ENCODE measurements at places on chromosomes 16 and 17. TPM values are rescaled to one million over a fixed set of nuclear protein-coding genes. Genes with fewer than 3 reads are reported as not detected.

SOST gene
- total RNA-seq: not detected

TMEM92 gene
- total RNA-seq: not detected

NGFR gene
- 11.6 TPM for total RNA-seq

C17orf100 gene
- total RNA-seq: 0.57 TPM

FOXN1 gene
- not detected for total RNA-seq

HOXB9 gene
- not detected for total RNA-seq

- H3K4me1 ChIP-seq: peaks cover 21% of the 10 kb centered on the region
- DNase-seq: no peak
- no peak overlapping the region for H3K27ac ChIP-seq
- H3K27me3 ChIP-seq: no peaks in the 10 kb centered on the region
Observed at GRCh38 chr17:9472094-9472493, 103.5 kb downstream of the STX8 start.

GRCh38 chr16:70253291-70254106 is 1.8 kb upstream of the EXOSC6 start:
- H3K4me1 ChIP-seq: peaks cover 24% of the 10 kb centered on the region
- no peak overlapping the region for H3K27ac ChIP-seq
- peaks cover 79% of the 10 kb centered on the region for H3K36me3 ChIP-seq
- no peaks in the 10 kb centered on the region for H3K27me3 ChIP-seq

DNA sequence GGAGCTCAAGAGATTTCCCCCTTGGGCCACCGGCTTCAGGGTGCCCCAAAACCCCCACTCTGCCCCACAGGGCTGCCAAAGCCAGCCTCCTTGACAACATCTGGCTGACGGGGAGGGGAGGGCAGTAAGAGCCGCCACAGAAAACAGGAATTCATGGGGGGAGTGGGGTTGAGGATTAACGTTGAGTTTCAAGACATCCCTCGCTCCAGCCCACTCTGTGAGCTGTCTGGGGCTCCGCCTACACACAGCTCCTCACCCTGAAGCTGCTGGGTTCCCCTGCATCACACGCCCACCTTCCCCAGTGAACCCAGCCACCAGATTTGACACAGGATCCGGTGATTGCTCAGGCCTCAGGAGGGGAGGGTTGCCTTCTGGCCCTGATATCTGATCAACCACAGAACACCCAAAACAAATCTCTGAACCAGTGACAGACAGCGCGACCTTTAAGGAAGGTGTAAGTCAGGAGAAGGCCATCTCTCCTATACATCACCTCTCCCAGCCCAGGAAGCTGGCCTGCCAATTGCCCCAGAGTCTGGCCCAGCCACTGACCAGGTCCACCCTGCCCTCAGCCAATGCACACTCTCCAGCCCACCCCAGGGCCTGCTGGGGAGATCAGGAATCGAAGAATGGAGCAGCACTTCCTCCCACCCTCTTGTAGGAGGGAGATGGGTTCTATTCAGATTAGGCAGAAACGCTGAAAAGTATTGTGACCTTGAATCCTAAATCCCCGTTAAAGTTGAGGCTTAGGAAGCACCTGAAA is 132.1 kb downstream of the CLEC16A start:
- no peaks in the 10 kb centered on the region for H3K36me3 ChIP-seq
- peaks cover 13% of the 10 kb centered on the region for H3K4me1 ChIP-seq
- DNase-seq: no peak
- no peak overlapping the region for H3K27ac ChIP-seq

DNA sequence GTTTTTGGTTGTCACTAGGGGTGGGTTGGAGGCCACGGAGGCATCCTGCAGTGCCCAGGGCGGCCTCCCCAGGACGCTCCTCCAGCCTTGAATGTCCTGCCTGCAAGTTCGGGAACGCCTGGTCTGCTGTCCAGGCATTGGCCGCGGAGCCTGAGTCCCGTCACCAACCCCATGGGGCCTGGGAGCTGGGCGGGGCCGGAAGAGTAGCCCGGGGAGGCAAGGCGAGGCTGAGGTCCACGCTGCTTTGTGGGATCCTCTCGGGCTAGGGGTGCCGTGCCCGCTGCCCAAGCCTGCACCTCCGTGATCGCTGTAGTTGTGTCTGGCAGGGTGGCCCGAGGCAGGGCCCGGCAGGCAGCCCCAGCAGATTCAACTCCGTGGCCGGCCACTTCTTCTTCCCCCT is 12.8 kb downstream of the TELO2 start:
- H3K27ac ChIP-seq: no peak overlapping the region
- H3K4me3 ChIP-seq: no peak overlapping the region
- H3K27me3 ChIP-seq: no peaks in the 10 kb centered on the region

DNA sequence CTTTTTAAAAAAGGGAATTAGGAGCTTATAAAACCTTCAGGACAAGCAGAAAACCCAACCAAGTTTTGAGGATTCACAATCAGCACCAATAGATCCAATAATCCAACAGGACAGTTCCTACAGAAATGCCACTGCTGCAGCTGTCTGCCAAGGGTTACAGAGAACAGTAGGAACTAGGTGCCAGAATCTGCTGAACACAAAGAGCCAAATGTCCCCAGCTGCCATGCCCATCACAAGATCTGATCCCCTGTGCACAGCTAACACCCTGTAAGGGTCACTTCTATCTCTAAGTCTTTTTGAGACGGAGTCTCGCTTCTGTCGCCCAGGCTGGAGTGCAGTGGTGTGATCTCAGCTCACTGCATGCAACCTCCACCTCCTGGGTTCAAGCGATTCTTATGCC is 262.3 kb downstream of the STX8 start:
- H3K27ac ChIP-seq: no peak overlapping the region
- no peak for DNase-seq
- H3K36me3 ChIP-seq: no peaks in the 10 kb centered on the region
- no peaks in the 10 kb centered on the region for H3K27me3 ChIP-seq
- H3K4me1 ChIP-seq: no peaks in the 10 kb centered on the region

- DNase-seq: no peak
- no peaks in the 10 kb centered on the region for H3K36me3 ChIP-seq
- no peaks in the 10 kb centered on the region for H3K27me3 ChIP-seq
Observed at GRCh38 chr17:70013911-70014310, 61.1 kb upstream of the KCNJ16 start.

- peak; percentile 11 for DNase-seq
- H3K4me1 ChIP-seq: peaks cover 5% of the 10 kb centered on the region
- peak overlapping the region; percentile 37 for H3K27ac ChIP-seq
- H3K4me3 ChIP-seq: no peak overlapping the region
- H3K27me3 ChIP-seq: no peaks in the 10 kb centered on the region
Observed at GRCh38 chr17:34318474-34318873, 761 bp upstream of the CCL8 start.

- no peak for DNase-seq
- H3K36me3 ChIP-seq: peaks cover 6% of the 10 kb centered on the region
- peak overlapping the region; percentile 99 for H3K27ac ChIP-seq
- H3K27me3 ChIP-seq: no peaks in the 10 kb centered on the region
Observed at GRCh38 chr17:75894049-75894733, 2.6 kb downstream of the TRIM65 start.

GRCh38 chr16:25106567-25107465 is 4.7 kb upstream of the LCMT1 start:
- peaks cover 39% of the 10 kb centered on the region for H3K4me1 ChIP-seq
- H3K4me3 ChIP-seq: peak overlapping the region; percentile 64
- no peaks in the 10 kb centered on the region for H3K36me3 ChIP-seq
- H3K27me3 ChIP-seq: no peaks in the 10 kb centered on the region
- DNase-seq: peak; percentile 96

DNA sequence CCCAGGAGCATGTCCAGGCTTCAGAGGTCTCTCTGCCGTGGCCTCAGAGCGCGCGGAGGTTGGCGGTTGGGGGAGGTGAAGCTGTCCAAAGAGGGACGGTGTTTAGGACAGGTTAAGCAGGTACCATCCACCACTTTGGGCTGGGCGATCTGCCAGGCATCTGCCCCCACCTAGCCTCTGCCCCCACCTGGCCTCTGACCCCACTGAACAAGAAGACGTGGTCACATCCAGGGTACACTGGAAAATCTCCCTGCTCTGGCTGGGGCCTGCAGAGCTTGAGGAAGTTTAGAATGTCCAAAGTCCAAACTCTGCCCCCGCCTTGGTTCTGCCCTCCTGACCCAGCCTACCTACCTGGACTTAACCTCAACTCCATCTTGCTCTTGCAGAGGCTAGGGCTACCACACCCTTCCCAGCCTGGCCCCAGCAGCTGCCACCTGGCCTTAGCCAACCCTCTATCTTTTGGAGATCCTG is 1.6 kb downstream of the ITGA3 start:
- no peak for DNase-seq
- peak overlapping the region; percentile 91 for H3K27ac ChIP-seq
- no peaks in the 10 kb centered on the region for H3K36me3 ChIP-seq

DNA sequence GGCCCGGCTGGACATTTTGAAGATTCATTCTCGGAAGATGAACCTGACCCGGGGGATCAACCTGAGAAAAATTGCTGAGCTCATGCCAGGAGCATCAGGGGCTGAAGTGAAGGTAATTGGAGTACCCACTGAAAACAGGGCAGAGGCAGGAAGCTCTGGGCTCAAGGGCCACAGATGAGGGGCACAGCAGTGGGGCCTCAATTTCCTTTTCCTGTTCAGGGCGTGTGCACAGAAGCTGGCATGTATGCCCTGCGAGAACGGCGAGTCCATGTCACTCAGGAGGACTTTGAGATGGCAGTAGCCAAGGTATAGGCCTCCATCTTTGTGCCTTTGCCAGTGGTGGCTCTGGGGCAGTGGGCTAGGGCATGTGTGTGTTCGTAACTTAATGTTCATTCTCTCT is 4.0 kb upstream of the FTSJ3 start:
- H3K4me3 ChIP-seq: no peak overlapping the region
- H3K27ac ChIP-seq: no peak overlapping the region
- peaks cover 25% of the 10 kb centered on the region for H3K36me3 ChIP-seq

DNA sequence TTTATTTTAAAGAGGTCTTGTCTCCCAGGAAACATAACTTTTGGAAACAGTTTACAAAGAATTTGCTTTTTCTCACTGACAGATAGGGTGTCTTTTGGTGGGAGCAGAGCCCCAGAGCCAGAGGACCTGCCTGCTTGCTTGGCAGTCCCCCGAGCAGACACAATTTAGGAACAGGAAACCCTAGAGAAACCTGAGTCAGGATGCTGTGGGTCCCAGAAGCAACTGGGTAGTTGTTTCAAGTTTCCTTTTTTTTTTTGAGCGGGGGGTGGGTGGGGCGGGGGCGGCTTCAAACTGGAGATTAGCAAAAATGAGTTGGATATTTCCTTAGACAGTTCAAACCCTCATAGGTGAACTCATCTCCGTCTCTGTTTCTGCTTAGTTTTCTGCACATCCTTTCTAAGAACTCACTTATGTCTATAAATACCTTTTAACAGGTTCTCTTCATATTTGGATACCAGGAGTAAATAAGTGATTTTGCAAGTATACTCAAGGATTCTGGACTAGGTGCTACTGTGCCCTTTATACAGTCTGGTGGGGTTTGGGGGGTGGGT is 135.1 kb downstream of the PRKCA start:
- no peak for DNase-seq
- no peaks in the 10 kb centered on the region for H3K4me1 ChIP-seq
- no peak overlapping the region for H3K4me3 ChIP-seq
- no peaks in the 10 kb centered on the region for H3K27me3 ChIP-seq

DNA sequence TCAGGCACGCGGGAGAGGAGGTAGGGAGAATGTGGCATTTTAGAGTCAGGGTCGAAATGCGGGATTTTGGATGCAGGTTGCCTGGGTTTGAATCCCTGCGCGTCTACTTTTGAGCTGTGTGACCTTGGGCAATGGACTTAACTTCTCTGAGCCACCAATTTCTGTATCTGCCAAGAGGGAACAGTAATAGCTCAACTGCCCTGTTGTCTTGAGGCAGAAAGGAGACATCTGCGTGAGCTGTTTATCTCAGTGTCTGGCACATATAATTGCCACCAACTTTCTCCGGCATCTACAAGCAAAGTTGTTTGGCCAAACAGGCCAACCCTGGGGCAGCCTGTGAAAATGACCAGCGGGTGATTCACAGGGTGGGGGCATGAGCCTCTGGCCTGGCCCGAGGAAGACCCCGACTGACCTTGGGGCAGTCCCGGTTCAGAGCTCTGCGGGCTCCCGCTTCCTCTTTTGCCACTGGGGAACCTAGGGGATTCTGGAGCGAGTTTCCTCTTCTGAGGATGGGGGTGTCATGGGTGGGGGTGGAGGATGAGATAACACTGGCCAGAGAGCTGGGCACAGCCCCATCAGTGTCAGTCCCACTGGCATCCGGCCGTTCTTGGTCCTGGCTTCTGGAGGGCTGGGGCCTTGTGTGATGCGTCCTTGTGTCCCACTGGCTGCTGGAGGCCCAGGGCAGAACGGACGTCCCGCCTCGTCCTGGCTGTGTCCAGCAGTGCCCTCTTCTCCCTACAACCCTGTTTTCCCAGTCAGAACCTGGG is 1.3 kb downstream of the SNN start:
- DNase-seq: peak; percentile 63
- no peaks in the 10 kb centered on the region for H3K36me3 ChIP-seq
- H3K27me3 ChIP-seq: no peaks in the 10 kb centered on the region
- peaks cover 63% of the 10 kb centered on the region for H3K4me1 ChIP-seq

- DNase-seq: no peak
- no peak overlapping the region for H3K27ac ChIP-seq
- peaks cover 3% of the 10 kb centered on the region for H3K4me1 ChIP-seq
- H3K27me3 ChIP-seq: no peaks in the 10 kb centered on the region
- peaks cover 39% of the 10 kb centered on the region for H3K36me3 ChIP-seq
Observed at GRCh38 chr16:11073407-11073999, 129.1 kb downstream of the CLEC16A start.

DNA sequence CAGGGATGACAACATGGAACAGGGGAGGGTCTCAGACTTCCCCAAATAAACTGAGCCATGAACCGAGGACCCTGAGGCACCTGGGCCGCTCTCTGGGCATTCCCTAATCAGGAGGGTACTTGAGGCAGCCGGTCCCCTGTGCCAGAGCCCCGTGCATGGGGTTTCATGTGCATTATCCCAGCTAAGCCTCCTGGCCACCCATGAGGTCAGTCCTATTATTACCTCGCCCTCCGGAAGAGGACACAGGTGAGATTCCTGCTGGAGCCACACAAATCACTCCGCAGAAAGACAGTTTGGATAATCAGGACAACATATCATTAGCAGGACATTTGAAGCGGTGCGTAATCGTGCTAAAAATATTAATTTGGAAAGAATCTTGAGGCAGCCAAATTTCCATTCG is 274.0 kb downstream of the PARN start:
- no peaks in the 10 kb centered on the region for H3K27me3 ChIP-seq
- H3K36me3 ChIP-seq: no peaks in the 10 kb centered on the region
- peaks cover 12% of the 10 kb centered on the region for H3K4me1 ChIP-seq
- DNase-seq: peak; percentile 30
- H3K27ac ChIP-seq: no peak overlapping the region

All from heart right ventricle (tissue), 16 donors.